ENCODE measurements at places on chromosomes 7 and 10.

DNA sequence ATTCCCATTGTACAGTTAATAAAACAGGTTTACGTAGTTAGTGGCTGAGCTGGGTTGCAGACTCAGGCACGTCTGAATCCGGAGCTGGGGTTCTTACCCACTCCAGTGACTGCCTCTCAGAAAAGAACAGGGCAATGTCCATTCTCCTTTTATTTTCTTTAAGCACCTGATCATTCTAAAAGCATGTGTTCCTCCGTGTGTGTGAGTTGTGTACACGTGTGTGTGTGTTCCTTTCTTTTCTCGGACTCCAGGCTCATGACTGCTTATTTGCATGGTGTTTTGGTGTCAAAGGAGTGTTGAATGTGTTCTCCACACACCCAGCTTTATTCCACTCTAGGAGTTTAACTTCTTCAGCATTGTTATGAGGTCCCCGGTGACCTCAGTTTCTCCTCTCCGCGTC, 260.1 kb downstream of the SNX10 start:
- DNase-seq, result no peak

- no peak for DNase-seq
Measured at GRCh38 chr7:114081606-114082425, 163.0 kb upstream of the PPP1R3A start.

GRCh38 chr10:44235363-44235762, 149.5 kb downstream of the CXCL12 start:
- DNase-seq, result no peak

- no peak for DNase-seq
Measured at GRCh38 chr7:70640266-70640833, 491.6 kb upstream of the GALNT17 start.

- DNase-seq, result no peak
Measured at GRCh38 chr7:91264924-91265681, 870 bp downstream of the FZD1 start.

- no peak for DNase-seq
Measured at GRCh38 chr10:91521439-91521838, 111.3 kb downstream of the HECTD2 start.

DNA sequence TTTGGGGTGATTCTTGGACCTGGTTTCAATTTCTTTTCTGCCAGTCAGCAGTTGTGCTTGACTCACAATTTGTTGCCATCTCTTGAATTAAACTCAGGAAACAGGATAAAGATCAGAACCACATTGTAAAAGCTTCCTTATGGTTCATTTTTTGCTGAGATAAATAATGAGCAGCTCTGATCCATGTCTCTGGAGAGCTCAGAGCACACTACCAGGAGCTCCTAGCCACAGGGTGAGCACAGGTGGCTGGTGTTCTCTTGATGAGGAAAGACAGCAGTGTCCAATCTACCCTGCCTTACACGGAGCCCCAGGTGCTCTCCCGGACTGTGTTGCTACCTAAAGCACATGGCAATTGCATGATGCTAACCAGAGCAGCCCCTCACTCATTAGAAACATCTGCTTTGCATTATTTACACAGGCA, 17.2 kb upstream of the FAM170B start:
- no peak for DNase-seq

- DNase-seq, result no peak
Measured at GRCh38 chr10:97633921-97634320, 621 bp upstream of the MORN4 start.

DNA sequence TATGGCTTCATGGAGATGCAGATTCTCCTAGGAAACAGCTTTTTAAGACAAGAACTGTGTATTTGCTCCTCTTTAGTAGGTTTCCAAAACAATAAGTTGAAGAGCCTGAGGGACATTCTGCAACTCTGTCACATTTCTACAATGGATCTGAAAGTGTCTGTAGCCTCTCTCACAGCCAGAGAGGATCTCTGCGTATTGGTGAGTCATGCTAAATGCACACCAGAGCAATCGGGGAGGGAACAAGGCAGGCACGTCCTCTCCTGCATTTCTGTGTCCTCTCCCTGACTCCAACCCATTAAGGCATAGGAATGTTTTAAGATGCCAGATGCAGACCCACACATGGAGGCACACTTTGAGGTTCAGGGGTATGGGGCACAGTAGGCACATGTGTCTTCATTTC, 1126.4 kb upstream of the GHITM start:
- DNase-seq, result no peak

DNA sequence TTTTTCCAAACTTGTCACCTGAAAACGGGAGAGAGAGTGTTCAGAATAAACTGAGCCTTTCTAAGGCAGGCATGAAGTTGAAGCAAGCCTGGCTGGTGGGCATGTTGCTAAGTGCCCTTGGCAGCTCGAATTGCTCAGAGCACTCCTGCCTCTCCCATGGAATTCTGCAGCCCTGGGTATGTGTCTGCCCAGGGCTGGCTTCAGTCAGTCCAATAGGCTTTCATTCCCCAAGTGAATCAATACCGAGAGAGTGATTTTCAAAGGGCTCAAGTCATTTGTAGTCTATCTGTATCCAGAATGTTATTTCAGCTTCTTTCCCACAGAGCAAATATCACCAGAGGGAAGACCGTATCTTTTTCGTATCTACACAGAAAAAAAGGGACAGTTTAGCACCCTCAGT, 415.5 kb upstream of the COBL start:
- no peak for DNase-seq

DNA sequence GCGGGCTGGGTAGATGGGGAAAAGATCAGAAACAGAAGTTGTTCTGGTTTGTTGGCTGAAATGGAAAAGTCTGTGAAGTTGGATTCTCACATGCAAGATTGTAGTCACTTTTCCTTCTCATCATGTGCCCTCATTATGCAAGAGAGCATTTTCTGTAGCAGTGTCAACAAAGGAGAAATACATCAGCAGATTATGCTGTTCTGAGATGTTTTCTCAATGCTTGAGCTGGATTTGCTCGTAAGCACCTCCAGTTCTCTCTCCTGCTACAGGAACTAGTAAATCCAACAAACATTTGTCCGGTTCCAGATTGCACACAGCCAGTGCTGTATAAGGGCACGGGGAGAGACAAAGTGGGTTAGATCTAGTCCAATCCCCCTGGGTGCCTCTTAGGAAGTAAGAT, 90.0 kb downstream of the GATA3 start:
- DNase-seq, result no peak

DNA sequence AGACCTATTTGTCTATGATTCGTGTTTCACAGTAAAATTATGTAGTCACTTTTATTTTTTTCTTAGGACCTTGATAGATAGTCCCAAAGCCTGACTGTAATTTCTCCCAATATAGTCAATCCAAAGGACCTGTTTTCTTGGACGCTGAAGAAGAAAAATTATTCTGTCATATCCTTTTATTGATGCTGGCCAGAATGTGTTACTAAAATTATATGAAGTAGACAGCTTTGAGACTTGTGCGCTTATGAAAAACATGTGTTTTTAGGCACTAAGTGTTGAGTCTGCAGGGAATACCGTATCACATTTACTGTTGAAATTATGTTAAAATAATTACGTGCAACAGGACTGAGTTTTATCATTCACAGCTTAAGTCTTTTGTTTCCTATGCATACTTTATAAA, 17.9 kb downstream of the TES start:
- no peak for DNase-seq

DNA sequence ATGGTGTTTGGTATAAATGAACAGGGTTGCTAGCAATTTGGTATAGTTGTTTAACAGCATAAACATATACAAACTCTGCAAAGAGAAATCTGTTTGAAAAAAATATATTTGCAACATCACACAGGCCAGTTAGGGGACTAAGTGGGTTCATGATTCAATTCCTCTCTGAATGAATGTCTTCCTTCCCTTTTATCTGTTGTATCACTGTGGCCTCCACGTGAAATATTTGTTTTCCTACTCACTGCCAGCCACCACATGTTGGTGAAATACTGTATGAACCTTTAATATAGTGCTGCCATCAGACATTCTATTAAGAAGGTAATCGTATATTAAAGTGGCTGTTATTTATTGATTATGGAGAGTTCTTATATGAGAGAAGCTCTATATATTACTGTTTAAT, 157.0 kb downstream of the ARID5B start:
- DNase-seq, result no peak

- no peak for DNase-seq
Measured at GRCh38 chr10:125880719-125881118, 373 bp downstream of the DHX32 start.

Measured in activated effector memory CD4-positive, alpha-beta T cell treated with Interleukin-2 at 50 U/mL for 16 hours (primary cell).